ENCODE measurements at places on chromosomes 11 and 22.

GRCh38 chr11:2169005-2169378, 2.6 kb downstream of the TH start:
- DNase-seq, result no peak

- DNase-seq, result no peak
Measured at GRCh38 chr22:36765131-36765942, 10.6 kb downstream of the IFT27 start.

DNA sequence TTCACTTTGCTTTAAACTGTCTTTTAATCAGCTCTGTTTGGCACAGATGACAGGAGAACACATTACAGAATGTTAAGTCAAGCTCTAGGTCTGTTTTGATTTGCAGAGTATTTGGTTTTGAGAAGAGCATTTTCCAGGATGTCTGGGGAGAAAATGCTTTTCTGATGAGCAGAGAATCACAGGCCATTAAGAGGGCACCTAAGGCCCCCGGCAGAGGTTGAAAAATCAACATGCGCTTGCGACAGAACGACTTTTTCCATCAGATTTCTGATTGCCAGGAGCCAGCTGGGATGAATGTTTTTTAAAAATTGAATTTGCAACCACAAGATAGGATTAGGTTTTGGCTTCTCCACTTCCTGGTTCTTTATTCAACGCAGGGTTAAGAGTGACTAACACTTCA, 304.5 kb downstream of the JRKL start:
- DNase-seq, result no peak

DNA sequence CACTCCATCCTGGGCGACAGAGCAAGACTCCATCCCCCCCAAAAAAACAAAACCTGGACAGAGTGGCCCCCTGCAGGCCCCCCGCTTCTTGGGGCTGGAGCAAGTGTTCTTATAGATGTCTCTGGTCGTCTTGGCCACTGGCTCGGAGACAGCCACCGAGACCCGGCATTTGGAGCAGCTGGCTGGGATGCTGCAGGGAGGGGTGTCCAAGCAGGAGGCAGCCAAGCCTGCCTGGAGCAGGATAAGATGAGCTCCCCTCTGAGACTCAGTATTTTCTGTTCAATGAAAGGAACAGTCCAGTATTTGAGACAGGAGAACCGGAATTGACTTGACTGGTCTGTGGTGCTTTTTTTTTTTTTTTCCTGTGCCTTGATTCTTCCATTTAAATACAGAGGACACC, 44.5 kb downstream of the BCR start:
- DNase-seq, result no peak

- no peak for DNase-seq
Measured at GRCh38 chr11:3370311-3370870, 8.6 kb downstream of the ZNF195 start.

DNA sequence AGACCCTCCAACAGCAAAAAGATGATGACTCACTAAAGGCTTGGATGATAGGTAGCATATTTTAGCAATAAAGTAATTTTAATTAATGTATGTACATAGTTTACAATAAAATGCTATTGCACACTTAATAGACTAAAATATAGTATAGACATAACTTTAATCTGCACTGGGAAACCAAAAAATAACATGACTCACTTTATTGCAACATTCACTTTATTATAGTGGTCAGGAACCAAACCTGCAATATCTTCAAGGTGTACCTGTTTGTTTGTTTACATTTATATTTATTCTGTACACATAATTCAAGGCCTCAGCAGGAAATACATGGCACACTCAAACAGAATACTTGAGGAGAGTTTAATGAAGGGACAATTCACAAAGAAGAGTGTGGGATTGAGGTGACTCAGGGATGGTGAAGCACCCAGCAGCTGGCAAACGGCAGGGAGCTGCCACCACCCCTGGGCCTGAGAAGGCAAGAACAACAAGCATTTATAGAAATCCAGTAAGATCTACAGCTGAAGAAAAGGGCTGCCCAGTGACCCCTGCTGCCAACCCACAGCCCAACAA, 51.5 kb upstream of the POU2AF2 start:
- no peak for DNase-seq

DNA sequence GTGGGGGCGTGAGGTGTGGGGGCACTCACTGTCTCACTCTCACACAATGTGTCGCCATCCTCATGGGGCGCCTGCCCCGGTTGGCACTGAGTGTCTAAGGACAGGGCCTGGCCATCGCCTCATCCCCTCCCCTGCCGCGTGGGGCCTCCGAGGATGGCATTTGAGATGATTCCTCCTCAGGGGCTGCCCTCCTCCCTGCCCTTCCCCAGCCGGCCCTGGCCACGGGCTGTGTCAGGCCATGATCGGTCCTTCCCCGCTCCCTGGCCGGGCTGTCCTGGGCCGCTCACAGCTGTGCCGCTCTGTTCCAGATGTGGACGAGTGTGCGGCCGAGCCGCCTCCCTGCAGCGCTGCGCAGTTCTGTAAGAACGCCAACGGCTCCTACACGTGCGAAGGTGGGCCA, 4.5 kb downstream of the CRELD2 start:
- no peak for DNase-seq

- no peak for DNase-seq
Measured at GRCh38 chr22:47040486-47041270, 278.2 kb downstream of the TBC1D22A start.

- DNase-seq, result no peak
Measured at GRCh38 chr11:27770576-27770975, 70.3 kb upstream of the BDNF start.

DNA sequence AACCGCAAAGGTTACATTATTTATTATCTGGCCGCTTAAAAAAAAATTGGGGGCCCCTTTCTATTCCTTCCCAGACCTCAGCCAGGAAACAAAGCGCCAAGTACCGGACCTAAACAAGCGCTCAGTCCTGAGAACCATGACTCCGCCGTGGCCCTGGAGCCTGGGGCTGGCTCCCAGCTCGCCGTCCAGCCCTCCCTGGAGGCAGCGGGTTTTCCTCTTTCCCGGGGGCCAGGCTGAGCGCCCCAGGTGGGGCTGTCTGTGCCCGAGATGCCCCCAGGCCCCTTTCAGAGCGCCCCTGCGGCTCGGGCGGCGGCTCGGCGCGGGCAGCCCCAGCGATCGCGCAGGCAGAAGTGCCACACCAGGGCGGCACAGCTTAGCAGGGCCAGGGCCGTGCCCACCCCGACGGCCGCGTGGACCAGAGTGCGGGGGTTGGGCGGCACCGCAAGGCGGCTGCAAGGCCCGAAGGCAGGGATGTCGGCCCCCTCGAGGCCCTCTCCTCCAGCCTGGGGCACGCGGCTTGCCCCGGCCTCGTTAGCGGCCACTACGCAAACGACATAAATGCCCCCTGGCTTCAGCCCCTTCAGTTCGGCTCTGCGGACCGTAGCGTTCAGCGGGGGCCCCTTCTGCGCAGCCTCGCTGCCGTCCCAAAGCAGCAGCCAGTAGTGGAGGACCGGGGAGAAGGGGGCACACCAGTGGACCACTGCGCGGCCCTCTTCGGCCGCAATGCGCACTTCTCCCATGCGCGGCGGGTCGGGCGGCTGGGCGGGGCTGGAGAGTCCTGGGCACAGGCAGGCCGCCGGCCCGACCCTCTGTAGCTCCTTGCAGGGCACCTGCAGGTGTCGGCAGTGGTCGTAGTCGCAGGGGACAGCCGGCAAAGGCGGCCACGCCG, 1.6 kb downstream of the LRRN4CL start:
- DNase-seq, result peak; percentile 27

- peak; percentile 70 for DNase-seq
Measured at GRCh38 chr11:118156531-118157185, 4.0 kb upstream of the SCN4B start.

DNA sequence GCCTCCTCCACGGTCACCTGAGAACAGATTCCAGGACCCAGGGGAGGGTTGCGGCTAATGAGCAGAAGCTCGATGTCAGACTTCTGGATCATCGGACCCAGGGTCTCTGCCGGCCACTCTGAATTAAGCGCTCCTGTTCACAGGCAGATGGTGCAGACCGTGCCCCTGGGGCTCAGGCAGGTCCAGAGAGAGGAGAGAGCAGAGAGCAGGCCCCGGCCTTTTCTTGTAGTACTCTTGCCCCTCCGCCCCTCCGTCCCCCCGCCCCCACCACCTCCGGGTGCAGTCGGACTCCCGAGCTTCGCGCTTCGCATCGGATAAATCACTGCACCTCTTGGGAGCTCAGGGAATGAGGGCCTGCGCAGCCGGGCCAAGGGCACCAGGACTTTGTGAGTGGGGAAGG, 50.3 kb downstream of the RPS6KA4 start:
- DNase-seq, result no peak

DNA sequence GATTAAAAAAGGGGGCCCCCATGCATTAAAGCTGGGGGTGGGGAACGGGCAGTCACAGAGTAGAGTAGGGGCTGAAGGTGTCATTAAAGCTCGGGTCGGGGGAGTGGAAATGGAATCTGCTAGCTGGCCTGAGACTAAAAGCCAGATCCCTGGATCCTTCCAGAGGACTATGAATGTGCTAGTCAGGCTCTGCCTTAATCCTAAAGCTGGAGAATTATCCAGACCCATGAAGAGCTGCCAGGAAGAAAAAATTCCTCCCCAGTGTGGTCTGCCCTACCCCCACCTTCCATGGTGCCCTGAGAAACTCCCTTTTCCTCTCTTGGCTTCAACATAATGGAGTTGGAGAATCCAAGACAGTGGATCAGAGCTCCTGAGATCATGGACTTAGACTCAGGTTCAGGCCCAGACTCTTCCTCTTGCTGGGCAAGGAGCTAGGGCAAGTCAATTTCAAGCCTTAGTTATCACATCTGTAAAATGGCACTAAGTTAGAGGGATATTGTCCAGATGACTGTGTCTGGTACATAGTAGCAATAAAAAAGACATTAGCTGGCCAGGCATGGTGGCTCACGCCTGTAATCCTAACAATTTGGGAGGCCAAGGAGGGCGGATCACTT, 24.0 kb upstream of the SMTN start:
- DNase-seq, result no peak

- peak; percentile 6 for DNase-seq
Measured at GRCh38 chr11:115170133-115170815, 333.9 kb downstream of the CADM1 start.

DNA sequence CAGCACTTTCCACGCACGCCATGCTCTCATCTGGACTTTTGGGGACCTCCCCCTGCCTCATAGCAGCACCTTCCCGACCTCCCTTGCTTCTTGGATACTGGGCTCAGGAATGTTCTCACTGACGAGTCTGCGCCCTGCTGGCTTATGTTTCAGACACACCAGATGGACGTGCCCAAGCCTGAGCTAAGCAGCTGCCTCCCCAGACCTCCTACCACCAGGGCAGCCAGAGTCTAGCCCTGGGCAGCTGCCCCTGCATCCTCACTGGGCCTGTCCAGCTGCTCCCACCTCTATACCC, 13.2 kb upstream of the RGL4 start:
- DNase-seq, result no peak

DNA sequence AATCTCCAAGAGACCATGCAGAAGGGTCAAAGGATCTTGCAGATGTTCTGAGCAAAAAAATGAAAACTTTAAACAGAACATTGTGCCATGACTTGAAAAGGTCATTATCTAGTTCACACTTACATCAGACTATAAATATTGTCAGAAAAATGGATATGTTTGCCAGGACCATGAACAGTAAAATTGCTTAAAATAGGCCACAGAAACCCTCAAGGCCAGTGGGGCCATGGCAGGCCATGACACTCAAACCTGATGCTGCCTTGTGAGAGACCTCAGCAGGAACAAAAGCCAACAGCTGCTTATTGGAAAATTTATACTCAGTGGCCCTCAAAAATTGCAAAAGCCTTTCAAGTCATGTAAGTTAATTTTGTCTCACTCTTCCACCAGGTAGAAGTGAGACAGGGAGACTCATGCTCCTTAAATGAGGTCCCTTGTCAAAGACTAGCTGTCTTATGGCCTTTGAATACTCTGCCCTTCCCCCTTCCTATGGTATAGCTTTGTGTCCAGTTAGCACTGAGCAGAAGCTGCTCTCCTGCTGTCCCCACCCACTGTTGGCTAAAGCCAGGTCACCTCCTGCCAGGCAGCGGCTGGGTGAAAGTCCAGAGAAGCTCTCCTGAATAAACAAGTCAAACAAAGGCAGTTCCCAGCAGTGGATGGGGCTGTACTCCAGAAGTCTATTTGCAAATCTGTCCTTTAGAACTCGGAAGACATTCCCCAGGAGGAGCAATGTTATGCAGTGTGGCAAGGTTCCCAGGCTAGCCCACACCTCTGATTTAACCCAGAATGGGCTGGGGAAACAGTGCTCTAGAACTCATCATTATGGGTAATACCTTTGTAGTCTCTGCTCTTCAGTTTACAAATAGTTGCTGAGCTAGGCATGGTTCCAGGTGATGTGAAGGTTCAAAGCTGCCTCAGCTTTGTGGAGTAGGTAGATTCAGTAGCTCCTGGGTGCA, 21.4 kb downstream of the ADM start:
- DNase-seq, result no peak

DNA sequence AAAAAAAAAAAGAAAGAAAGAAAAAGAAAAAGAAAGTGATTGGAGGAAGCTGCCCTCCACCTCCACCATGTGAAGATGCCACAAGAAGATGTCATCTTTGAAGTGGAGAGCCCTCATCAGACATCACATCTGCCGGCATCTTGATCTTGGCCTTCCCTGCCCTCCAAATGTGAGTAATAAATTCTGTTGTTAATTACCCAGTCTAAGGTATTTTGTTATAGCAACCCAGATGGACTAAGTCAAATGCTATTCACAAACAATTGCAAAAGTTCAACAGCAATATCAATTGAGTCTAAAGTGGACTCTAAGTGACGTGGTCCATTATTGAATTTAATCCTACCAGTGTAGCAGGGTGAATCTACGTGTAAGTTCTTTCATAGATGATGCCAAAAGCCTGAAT, 55.9 kb upstream of the NUP160 start:
- DNase-seq, result no peak

GRCh38 chr22:41842996-41843970, 10.4 kb downstream of the SREBF2 start:
- no peak for DNase-seq

DNA sequence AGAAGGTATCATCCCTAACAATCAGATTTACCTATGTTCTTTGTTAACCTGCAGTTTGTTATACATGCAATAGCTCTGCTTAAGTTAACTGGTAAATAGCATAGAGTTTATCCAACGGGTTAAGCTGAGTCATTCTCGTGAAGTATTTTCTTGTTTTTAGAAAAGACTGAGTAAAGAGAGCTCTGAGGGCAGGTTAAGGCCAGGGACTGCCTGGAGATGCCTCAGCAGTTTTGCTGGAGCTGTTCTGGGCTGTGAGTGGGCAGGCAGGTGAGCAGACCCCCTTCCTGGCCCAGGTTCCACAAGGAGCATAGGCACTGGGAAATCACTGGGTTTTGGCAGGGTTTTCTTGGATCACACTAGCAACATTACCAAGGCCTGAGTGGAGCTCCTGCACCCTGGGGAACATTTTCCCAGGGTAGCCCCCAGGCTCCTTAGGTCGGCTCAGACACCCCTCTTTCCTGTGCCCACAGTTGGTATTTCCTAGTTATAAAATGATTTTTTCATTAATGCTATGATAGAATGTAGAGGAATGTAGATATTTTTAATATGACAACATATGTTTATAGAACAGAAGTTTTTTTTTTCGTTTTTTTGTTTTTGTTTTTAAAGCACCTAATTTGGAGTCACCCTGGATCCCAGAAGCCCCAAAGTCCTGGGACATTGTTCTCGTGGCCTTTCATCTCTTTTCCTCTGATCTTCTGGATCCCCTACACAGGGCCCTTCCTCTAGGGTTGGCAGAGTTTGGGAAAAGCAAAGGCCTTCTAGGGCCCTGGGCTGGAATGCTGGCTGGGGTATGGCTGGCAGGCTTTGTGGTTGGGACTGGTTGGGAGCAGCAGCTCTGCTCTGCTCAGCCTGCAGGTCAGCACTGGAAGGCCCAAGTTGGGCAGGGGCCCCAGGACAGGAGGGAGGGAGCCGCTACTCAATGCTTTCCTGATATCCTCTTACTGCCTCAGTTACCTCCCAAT, 26.7 kb downstream of the IRAG1 start:
- peak; percentile 63 for DNase-seq

GRCh38 chr11:63508745-63509144, 2.9 kb downstream of the LGALS12 start:
- no peak for DNase-seq

- no peak for DNase-seq
Measured at GRCh38 chr11:8488395-8488794, 105.6 kb downstream of the STK33 start.

Measured in common myeloid progenitor, CD34-positive (primary cell).